Activated CD8-positive, alpha-beta memory T cell treated with anti-CD3 and anti-CD28 coated beads, Interleukin-2, amount 50 U/mL, for 4 hours (primary cell): ENCODE measurements at places on chromosomes 5 and 9.
A peak's percentile ranks its signal among the peaks of the same experiment; 100 is the strongest.

DNA sequence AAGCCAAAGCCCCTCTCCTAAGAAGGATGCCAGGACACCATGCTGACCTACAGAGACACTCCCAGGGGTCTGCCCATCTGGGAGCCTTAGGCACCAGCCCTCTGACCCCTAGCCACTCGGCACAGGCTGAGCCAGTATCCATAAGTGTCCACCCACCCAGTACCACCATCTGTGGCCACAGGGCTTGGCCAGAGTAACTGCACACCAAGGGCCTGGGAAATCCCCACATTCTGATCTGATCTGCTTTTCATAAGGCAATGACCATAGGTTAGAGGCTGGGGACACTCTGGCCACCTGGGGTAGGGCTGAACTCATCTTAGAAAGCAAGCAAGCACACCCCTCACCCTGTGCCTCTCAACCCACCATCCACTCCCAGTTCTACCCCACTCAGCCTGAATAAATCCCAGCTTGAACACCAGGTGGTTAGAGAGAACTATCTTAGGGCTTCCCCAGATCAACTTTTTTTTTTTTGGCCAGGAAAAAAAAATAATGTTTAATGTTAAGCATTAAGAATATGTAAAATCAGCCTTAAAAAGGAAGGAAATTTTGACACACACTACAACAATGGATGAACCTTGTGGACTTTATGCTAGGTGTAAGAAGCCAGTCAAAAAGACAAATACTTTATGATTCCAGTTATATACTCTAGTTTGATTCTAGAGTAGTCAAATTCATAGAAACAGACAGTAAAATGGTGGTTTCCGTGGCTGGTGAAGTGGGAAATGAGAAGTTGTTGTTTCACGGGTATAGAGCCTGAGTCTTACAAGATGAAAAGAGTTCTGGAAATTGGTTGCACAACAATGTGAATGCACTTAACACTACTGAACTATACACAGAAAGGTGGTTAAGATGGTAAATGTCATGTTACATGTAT is 6.2 kb downstream of the GNPDA1 start:
- DNase-seq, result no peak

GRCh38 chr9:11414241-11414640 is 801.4 kb upstream of the PTPRD start:
- no peak for DNase-seq

DNA sequence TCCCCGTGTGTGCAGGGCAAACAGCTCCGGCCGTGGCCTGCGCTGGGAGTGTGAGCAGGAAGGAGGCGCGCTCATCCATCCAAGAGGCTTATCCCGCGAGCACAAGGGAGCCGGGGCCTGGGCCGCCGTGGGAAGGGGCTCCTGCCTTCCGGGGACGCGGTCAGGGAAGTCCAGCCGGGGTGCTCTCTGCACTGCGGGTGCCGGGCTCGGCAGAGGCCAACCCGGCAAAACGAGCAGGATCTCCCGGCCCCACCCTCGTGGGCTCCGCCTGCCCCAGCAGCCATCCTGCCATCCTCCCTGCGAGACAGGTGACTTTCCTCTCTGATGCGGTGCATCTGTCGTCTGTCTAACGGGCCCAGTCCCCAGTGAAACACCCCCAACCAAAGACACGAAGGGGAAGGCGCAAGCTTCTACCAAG is 244.2 kb downstream of the AUH start:
- no peak for DNase-seq

- no peak for DNase-seq
Observed at GRCh38 chr9:88947581-88948573, 43.4 kb upstream of the S1PR3 start.

DNA sequence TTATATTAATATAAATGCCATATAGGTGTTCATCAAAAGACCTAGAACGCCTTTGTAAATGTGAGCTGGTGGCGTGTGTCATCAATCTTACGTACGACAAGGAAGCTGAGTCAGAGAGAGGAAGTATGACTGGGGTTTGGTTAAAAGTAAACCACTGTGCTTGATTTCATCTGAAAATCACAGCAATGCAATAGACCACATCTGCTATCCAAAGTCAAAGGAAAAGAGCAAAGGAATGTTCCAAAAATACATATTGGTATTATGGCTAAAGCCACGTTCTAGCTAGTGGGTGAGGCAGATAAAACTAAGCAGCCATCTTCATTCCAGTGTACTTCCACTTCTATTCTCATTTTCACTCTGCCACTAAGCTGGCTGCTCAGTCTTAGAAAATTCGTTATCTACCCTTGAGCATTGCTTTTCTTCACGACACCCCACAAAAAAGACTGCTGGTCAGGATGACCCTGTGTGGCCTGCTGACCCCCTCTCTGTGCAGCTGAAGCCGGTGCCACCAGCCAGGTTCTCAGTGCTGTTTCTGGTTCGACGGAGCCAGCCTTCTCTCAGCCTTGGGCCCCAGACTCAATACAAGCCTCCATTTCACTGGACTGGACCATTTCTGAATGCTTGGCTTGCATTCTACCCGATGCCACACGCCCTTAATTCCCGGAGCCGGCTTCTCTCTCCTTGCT is 23.8 kb downstream of the SHC3 start:
- no peak for DNase-seq

GRCh38 chr5:113678924-113679575 is 165.6 kb downstream of the YTHDC2 start:
- DNase-seq, result no peak

DNA sequence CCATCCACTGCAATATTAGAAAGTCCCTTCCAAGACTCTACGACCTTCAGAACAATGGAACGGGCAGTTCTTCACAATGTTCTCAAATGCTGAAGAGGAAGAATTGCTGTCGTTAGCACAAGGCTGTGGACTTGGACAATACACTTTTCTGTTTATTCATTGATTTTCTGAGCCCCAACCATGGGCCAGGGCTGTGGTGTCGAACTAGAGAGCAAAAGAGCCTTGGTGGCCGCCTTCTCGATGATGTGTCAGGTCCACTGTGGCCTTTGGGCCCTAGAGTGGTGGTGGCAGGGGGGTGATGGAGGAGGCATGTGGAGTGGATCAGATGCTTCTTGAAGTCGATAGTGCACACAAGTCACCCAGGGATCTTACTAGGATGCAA is 18.5 kb upstream of the KIF12 start:
- no peak for DNase-seq

DNA sequence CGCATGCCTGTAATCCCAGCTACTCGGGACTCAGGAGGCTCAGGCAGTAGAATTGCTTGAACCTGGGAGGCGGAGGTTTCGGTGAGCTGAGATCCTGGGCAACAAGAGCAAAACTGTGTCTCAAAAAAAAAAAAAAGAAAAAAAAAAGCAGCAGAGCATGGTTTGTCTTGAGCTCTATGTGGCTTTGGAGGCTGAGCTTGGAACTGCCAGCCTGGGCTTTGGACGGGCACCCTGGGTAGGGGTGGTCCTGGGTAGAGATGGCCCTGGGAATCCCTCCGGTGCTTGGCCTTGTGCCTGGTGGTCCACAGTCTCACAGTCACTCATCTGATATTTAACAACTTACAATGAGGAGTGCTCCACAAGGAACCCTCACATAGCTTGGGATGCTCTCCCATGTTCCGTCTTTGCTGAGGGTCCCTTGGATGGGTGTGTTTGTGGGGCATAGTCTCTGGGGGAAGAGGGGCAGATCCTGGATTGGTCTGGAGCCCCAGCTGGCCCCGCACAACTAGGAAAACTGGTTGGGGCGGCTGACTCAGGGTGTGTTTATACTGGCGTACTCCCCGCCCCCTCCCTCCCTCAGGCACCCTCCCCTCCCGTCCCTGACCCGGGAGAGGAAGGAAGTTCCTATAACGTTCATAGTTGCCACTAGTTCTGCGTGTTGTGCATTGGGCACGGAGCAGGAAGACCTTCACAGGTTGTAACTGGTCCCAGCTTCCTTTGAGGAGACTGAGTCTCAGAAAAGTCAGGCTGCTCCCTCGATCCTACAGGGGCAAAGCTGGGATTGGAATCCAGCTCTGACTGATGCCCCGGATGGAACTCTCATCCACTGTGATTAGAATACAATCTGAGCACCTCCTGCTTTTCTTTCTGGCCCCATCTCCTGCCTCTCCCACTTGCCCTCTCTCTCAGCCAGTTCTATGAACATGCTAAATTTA is 11.2 kb downstream of the IER5L start:
- DNase-seq, result no peak

- no peak for DNase-seq
Observed at GRCh38 chr5:118022062-118022461, 966.3 kb downstream of the DTWD2 start.

DNA sequence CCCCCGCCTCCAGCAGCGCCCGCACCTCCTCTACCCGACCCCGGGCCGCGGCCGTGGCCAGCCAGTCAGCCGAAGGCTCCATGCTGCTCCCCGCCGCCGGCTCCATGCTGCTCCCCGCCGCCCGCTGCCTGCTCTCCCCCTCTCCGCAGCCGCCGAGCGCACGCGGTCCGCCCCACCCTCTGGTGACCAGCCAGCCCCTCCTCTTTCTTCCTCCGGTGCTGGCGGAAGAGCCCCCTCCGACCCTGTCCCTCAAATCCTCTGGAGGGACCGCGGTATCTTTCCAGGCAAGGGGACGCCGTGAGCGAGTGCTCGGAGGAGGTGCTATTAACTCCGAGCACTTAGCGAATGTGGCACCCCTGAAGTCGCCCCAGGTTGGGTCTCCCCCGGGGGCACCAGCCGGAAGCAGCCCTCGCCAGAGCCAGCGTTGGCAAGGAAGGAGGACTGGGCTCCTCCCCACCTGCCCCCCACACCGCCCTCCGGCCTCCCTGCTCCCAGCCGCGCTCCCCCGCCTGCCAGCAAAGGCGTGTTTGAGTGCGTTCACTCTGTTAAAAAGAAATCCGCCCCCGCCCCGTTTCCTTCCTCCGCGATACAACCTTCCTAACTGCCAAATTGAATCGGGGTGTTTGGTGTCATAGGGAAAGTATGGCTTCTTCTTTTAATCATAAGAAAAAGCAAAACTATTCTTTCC is 19.3 kb downstream of the CDKN2A start:
- DNase-seq, result peak; percentile 50

- DNase-seq, result no peak
Observed at GRCh38 chr5:128290152-128290858, 206.7 kb downstream of the SLC12A2 start.

DNA sequence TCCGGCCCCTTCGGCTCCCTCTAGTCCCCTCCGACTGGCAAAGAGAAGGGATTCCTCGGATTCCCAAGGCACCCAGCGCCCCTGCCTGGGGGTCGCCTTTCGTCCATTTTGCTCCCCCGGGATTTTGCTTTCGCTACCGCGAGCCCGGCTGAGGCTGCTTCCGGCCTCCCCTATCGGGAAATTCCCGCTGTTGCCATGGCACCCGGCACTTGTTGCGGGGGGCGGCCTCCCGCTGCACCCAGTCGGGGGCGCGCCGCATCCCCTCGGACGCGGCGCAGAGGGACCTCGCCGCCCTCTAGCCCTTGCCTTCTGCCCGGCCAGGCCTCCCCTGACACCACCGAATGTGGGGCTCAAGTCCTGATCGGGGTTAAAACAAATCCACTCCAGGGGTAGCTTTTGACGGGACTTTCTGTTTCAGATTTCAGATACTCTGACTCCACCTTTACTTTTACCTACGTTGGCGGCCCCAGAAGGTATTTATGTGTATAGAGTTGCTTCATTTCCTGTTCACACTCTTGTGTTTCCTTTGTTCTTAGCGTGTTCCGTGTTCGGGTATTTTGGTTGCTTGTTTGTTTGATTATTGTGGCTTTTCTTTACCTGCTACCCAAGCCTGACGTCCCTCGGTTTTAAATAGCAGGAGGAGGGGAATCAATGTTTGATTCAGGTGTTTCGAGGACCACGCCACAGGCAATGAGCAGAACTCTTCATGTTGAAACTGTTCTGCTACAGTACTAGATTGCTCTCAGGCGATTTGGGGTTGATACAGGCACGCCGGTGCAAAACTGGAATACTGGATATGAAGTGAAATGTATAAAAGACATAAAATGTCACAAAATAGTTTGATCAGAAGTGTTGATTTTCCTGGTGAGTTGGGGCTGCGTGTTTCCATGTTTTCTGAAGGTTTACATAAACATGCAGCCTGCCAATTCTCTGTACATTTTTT is 1.5 kb downstream of the PARP8 start:
- peak; percentile 91 for DNase-seq

- no peak for DNase-seq
Observed at GRCh38 chr5:52665559-52665958, 122.2 kb upstream of the ITGA1 start.
